ENCODE measurements at places on chromosomes 7 and 10. TPM values are rescaled to one million over a fixed set of nuclear protein-coding genes. Genes with fewer than 3 reads are reported as not detected.

Gene CUBN
- 0.41 TPM for total RNA-seq

Gene TEX36
- total RNA-seq: not detected

Gene ACTL6B
- not detected for total RNA-seq

Gene MGMT
- 24.6 TPM for total RNA-seq

Gene TTYH3
- total RNA-seq: 22.6 TPM

Gene NAMPT
- total RNA-seq: 1,015 TPM

Gene CALML3
- not detected for total RNA-seq

Gene AHR
- 27.5 TPM for total RNA-seq

Gene NOLC1
- 194 TPM for total RNA-seq

Gene HKDC1
- 1.5 TPM for total RNA-seq

Gene CCSER2
- total RNA-seq: 81.8 TPM

GRCh38 chr10:49112851-49113250, 2.5 kb downstream of the VSTM4 start:
- H3K27me3 ChIP-seq: peaks cover 17% of the 10 kb centered on the region
- H3K36me3 ChIP-seq: no peaks in the 10 kb centered on the region
- peaks cover 4% of the 10 kb centered on the region for H3K4me1 ChIP-seq
- no peak for DNase-seq
- no peak overlapping the region for H3K4me3 ChIP-seq

- H3K27me3 ChIP-seq: no peaks in the 10 kb centered on the region
- H3K4me3 ChIP-seq: no peak overlapping the region
Measured at GRCh38 chr7:2660359-2661095, 27.5 kb upstream of the AMZ1 start.

- no peak overlapping the region for H3K4me3 ChIP-seq
- H3K36me3 ChIP-seq: peaks cover 30% of the 10 kb centered on the region
- no peak overlapping the region for H3K27ac ChIP-seq
- H3K27me3 ChIP-seq: no peaks in the 10 kb centered on the region
Measured at GRCh38 chr7:106891548-106892410, 26.7 kb downstream of the PIK3CG start.

DNA sequence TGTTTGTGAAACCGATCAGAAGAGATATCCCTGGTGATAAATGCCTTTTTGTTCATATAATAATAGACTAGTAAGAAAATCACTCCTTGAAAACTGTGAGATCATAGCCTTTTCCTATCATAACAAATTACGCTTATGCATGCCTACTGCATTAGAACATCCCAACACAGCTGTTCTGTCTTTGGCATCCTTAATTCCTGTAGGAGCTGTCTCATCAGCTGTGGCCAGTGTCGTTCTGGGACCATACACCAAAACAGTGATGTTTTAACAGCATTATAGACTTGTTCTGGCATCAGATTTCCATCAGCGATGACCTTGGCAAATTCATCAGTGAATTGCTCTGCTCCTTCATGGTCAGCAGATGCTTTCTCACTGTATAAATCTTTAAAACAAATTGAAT, 423.6 kb upstream of the LRGUK start:
- no peak for DNase-seq
- H3K4me1 ChIP-seq: peaks cover 2% of the 10 kb centered on the region
- no peaks in the 10 kb centered on the region for H3K27me3 ChIP-seq

- no peak overlapping the region for H3K27ac ChIP-seq
- no peak for DNase-seq
- H3K4me3 ChIP-seq: no peak overlapping the region
- H3K4me1 ChIP-seq: no peaks in the 10 kb centered on the region
- H3K36me3 ChIP-seq: no peaks in the 10 kb centered on the region
Measured at GRCh38 chr10:86122646-86123045, 243.9 kb downstream of the GRID1 start.

GRCh38 chr7:39952374-39952773, 2.3 kb downstream of the CDK13 start:
- peak overlapping the region; percentile 90 for H3K4me3 ChIP-seq
- peaks cover 15% of the 10 kb centered on the region for H3K36me3 ChIP-seq
- H3K4me1 ChIP-seq: peaks cover 49% of the 10 kb centered on the region
- peak overlapping the region; percentile 85 for H3K27ac ChIP-seq
- H3K27me3 ChIP-seq: no peaks in the 10 kb centered on the region

DNA sequence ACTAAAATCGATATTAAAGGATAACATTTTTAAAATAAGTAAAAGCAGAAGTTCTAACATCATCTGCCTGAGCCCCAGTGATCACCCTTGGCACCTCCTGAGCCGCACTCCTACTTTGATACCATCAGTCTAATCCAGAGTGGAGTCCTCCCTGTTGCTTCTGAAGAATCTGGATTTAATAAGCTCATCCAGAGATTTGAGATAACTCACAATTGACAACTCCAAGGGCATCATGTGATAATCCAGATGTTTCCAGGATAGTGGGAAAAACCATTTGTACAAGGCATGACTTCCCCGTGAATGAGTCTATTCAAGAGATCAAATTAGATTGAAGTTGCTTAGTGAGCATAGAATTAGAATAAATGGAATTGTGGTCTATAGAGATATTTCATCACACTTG, 475.8 kb upstream of the C7orf33 start:
- no peak overlapping the region for H3K4me3 ChIP-seq
- H3K27me3 ChIP-seq: peaks cover 3% of the 10 kb centered on the region
- no peak overlapping the region for H3K27ac ChIP-seq
- H3K36me3 ChIP-seq: no peaks in the 10 kb centered on the region

DNA sequence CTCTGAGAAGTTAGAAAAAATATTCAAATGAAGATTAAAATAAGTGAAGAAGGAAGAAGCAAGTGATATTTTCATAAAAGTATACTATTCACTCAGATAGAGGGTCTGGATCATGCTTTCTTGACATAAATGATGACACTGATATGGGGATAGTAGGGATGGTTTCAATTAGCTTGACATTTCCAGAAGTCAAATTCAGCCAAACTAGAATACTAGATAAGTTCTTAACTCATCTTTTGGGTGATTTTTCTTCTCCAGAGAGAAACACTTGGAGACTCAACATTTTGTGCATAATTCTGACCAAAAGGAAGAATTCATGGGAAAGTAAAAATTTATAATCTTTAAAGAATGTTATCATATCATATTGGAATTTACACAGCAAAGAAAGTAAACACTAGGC, 152.0 kb upstream of the LRGUK start:
- no peak overlapping the region for H3K27ac ChIP-seq
- H3K27me3 ChIP-seq: no peaks in the 10 kb centered on the region
- no peak for DNase-seq
- peaks cover 12% of the 10 kb centered on the region for H3K36me3 ChIP-seq

GRCh38 chr10:105138358-105138757, 497.3 kb downstream of the SORCS3 start:
- no peaks in the 10 kb centered on the region for H3K4me1 ChIP-seq
- no peaks in the 10 kb centered on the region for H3K36me3 ChIP-seq
- H3K27ac ChIP-seq: no peak overlapping the region
- no peak for DNase-seq

- no peaks in the 10 kb centered on the region for H3K36me3 ChIP-seq
- peaks cover 38% of the 10 kb centered on the region for H3K4me1 ChIP-seq
- DNase-seq: peak; percentile 46
- H3K4me3 ChIP-seq: peak overlapping the region; percentile 83
- no peaks in the 10 kb centered on the region for H3K27me3 ChIP-seq
- H3K27ac ChIP-seq: peak overlapping the region; percentile 82
Measured at GRCh38 chr7:101857358-101857811, 40.0 kb downstream of the CUX1 start.

GRCh38 chr10:80455461-80456349, 1.6 kb downstream of the TSPAN14 start:
- peaks cover 15% of the 10 kb centered on the region for H3K36me3 ChIP-seq
- no peaks in the 10 kb centered on the region for H3K27me3 ChIP-seq
- H3K4me3 ChIP-seq: peak overlapping the region; percentile 98
- H3K4me1 ChIP-seq: peaks cover 55% of the 10 kb centered on the region

DNA sequence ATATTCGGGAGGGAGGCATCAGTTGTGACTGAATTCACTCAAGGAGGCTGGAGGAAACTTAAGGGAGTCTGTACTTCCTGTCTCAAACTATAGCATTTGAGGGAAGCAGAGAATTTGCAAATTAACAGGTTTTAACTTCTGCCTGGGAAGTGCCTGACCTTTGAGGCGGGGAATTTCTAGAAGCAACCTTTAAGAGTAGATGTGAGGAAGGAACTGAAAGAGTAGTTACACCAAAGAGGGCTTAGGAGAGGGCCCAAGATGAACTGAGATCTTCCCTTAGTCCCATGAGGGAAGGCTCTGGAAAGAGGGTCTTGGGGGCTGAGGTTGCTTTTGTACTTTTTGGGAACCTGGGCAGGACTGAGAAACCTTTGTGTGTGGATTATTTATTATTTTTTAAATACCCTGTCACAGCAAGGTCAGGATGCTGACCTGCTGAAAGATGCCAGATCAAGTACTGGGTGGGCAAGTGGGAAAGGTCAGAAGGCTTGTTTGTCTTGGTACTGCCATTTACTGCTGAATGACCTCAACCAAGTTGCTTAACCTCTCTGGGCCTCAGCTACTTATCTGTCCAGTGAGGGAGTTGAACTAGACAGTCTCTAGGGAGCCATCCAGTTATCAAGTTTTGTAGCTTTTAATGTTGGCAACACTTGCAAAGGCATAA, 2.4 kb downstream of the GPR158 start:
- peaks cover 40% of the 10 kb centered on the region for H3K27me3 ChIP-seq
- peaks cover 12% of the 10 kb centered on the region for H3K4me1 ChIP-seq
- DNase-seq: no peak
- no peak overlapping the region for H3K27ac ChIP-seq
- H3K4me3 ChIP-seq: no peak overlapping the region
- H3K36me3 ChIP-seq: no peaks in the 10 kb centered on the region

DNA sequence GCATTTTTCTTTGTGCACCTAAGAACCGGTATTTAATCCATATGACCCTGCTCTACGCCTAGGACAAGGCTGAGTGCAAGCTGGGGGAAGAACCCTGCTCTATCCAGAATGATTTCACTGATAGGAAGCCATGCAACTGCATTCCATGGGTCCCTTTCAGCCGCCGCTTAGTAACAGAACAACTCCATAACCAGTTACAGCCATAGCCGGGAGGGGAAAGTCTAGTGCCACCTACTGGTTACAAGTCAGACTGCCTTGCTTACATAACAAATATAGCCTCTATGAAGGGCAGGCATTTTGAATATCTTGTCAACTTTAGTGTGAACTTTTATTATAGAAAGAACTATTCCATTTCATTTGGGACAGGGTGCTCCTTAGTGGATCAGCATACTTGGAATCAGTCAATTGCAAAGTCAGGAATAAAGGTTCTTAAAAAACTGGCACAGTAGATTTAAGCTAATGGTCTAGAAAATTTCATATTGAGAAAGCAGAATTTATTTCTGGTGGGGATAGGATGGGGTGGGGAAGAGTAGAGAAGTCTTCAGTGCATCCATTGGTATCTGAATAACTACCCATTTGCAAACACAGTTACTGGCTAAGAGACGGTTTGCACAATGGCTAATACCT, 521.7 kb downstream of the ADRA2A start:
- no peak overlapping the region for H3K27ac ChIP-seq
- H3K4me3 ChIP-seq: no peak overlapping the region
- no peaks in the 10 kb centered on the region for H3K27me3 ChIP-seq
- H3K36me3 ChIP-seq: no peaks in the 10 kb centered on the region
- DNase-seq: peak; percentile 70

DNA sequence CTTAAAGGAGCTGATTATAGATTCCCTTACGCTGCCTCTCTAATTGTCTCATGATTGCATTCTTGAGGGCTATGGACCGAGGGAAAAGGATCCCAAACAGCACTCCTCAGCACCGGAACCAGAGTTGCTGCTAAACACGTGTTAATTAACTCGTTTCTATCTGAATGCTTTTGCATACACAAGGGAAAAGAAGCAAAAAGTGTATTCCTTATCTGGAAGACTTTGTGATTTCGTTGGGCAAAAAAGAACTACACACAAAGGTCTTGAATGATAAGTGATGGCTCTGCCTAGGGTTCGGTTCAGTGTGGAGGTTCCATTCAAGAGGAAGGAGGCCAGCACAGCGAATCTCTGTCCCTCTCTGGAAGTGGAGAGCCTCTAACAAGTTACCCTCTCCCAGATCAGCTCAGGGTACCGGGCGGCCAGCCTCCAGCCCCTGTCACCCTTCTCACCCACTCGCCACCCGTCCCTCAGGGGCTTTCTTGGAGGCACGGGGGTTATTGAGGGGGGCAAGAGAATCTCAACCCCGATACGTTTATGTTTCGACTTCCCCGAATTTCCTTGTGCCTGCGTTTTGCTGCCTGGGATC, 515 bp upstream of the SLC4A2 start:
- H3K36me3 ChIP-seq: no peaks in the 10 kb centered on the region
- DNase-seq: no peak
- no peaks in the 10 kb centered on the region for H3K27me3 ChIP-seq
- peak overlapping the region; percentile 85 for H3K4me3 ChIP-seq
- H3K27ac ChIP-seq: peak overlapping the region; percentile 89

DNA sequence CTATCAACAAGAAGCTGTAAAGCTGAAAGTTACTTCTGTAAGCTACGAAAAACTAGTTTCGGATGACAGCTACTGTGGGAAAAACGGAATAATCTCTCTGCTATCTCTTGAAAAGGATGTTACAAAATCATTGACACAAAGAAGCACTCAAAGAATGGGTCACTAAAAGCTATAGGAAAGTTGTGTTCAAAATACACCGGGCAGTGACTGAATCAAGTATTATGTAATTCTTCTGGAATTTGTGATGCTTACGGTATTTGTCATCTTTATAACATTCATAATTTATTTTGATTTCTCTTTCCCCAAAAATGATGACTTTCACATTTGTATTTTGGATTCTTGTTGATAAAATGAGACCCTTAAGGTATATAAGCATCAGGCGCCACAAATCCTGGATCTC, 112.1 kb upstream of the KLF6 start:
- peaks cover 20% of the 10 kb centered on the region for H3K4me1 ChIP-seq
- H3K27ac ChIP-seq: no peak overlapping the region
- no peaks in the 10 kb centered on the region for H3K27me3 ChIP-seq
- H3K36me3 ChIP-seq: no peaks in the 10 kb centered on the region

- no peaks in the 10 kb centered on the region for H3K27me3 ChIP-seq
- H3K4me1 ChIP-seq: no peaks in the 10 kb centered on the region
- no peak overlapping the region for H3K4me3 ChIP-seq
- H3K27ac ChIP-seq: no peak overlapping the region
- DNase-seq: no peak
Measured at GRCh38 chr10:86855513-86855912, 99.1 kb downstream of the BMPR1A start.

DNA sequence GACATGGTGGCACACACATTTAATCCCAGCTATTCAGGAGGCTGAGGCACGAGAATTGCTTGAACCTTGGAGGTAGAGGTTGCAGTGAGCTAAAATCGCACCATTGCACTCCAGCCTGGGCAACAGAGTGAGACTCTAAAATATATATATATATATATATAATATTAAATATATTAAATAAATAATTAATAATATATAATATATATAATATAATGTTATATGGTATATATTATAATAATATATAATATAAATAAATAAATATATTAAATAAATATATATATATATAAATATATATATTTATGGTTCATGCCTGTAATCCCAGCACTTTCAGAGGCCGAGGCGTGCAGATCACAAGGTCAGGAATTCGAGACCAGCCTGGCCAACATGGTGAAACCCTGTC, 33.9 kb upstream of the PBLD start:
- H3K36me3 ChIP-seq: peaks cover 15% of the 10 kb centered on the region
- peaks cover 3% of the 10 kb centered on the region for H3K4me1 ChIP-seq
- H3K27me3 ChIP-seq: no peaks in the 10 kb centered on the region
- no peak overlapping the region for H3K27ac ChIP-seq
- H3K4me3 ChIP-seq: no peak overlapping the region
